Stimulated activated CD4-positive, alpha-beta T cell treated with anti-CD3 and anti-CD28 coated beads, TNF-alpha, amount 100 ng/mL, for 24 hours (primary cell): ENCODE measurements at places on chromosomes 1 and 21.

GRCh38 chr1:225762444-225762843 lies 15.2 kb upstream of the SRP9 start:
- DNase-seq = no peak

- no peak for DNase-seq
Observed at GRCh38 chr1:150931773-150932172, 5.6 kb downstream of the SETDB1 start.

GRCh38 chr21:41247561-41248545 lies 68.7 kb upstream of the FAM3B start:
- no peak for DNase-seq

DNA sequence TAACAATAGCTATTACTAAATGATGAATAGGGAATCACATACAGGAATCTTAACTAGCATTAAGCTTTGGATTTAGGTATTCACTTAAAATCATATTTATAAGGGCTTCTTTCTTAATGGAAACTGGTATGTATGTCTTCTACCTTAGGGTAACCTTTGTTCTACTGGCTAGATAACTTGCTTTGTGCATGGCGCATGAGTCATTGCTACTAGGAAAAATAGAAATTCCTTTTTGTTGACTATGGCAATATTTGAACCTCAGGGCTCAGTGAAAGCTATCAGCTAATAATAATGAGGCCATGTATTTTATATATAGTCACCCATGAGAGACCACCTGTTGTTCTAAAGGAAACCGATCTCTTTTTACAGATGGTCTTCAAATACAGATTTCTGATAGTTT lies 72.5 kb downstream of the RPS6KC1 start:
- no peak for DNase-seq

DNA sequence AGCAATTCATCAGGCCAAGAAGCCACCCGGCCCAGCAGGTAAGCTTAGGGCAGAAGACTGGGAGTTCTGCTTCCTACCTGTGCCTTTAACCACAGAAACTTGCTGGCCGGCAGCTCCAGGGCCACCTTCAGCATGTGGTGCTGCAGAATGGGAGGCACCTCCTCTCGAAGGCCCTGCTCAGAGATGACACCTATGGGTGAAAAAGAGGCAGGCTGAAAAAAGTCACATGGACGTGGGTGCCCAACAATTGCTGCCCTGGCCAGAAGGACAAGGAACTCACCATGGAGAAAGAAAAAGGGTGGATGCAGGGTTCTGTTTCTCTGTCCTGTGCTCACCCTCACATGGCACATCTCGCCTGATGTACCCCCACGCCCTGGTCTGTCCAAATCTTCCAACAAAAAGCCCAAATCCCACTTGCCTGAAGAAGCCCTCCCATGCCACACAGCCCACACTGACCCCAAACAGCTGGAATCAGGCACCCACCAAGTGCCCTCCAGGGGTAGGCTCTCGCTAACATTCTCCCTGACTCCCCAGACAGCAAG lies 33.0 kb downstream of the URB1 start:
- no peak for DNase-seq

DNA sequence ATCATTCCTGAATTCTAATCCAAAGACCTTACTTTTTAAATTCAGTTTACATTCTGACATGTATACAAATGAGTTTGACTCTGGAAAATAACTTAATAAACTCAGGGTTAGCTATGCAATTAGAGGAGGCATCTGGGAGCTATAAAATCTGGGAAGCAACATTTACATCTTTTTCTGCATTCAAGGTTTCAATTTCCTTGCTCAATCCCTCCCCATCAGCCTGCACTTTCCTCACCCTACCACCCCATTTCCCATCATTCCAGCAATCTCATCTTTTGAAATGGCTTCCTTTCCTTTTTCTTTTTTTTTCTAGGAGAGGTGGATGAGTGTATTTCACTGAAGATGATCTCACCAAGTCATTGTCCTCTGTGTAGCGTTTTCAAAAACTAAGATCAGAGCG lies 65.3 kb upstream of the BEND5 start:
- DNase-seq = no peak

DNA sequence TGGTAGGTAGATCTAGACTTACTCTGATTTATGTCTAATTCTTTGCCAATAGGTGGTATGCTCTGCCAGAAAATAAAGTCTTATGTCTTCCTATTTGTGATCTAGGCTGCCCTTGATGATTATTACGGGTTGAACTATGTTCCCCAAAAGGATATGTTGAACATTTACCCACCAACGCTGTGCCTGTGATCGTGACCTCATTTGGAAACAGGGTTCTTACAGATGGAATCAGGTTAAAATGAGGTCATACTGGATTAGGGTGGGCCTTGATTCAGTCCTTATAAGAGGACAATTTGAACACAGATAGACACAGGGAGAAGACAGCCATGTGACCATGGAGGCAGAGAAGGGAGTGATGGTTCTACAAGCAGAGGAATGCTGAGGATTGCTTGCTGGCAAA lies 95.1 kb upstream of the BCAR3 start:
- no peak for DNase-seq

- no peak for DNase-seq
Observed at GRCh38 chr1:196063294-196063693, 544.9 kb downstream of the KCNT2 start.

DNA sequence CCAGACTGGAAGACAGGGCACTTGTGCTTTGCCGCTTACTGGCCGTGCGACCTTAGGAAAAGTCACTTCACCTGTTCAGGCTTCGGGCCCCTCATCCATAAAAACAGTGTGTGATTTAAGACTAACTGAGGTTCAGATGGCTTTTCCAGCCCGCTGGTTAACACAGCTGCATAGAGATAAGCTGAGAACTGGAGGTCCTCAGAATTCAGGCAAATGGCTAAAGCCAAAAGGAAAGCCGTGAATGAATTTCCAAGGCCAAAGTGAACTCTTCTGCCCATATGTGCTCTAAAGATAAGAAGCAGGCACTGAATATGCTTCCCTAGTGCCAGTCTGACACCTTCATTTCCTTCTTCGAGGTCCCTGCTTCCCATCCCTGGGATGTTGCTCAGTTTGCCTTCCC lies 23.5 kb upstream of the SARS1 start:
- DNase-seq = no peak

DNA sequence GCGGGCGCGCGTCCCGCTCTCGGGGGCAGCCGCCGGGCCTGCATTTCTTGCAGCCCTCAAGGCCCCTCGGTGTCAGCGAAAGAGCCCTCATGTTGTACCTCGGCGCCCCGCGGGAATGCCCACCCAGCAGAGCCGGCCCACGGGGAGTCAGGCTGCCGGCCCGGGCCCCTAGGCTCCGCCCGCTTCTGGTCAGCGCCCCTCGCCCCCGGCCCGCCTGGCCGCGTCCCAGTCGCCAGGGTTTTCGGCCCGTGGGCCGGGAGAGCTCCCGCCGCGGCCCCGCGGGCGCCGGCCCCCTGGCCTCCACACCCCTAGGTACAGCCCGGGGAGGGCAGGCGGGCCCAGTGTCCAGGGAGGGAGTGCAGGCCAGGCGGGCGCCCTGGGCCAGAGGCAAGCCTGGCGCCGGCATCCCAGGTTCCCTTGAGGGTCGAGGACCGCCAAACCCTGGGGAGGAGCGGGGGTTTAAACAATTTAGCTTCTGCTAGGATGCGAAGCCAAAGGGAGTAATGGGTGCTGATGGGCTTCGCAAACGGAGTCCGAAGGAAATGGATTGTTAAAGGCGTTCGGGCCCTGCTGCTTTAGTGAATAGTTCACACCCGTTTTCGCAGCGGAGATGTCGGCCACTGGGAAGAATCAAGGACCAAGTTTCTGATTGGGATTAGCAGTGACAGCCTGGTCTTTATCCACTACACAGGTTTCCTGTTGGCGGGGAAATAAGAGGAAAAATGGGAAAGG lies 486 bp upstream of the KCNA3 start:
- no peak for DNase-seq

- DNase-seq = peak; percentile 98
Observed at GRCh38 chr1:169367686-169368405, at the start of the genes BLZF1 and NME7. Gene BLZF1 (plus strand): TSS chr1:169368195. CDS start chr1:169369523, 1,328 bp downstream. Gene NME7 (minus strand): TSS chr1:169367797. CDS start chr1:169367710, 87 bp downstream.

- DNase-seq = no peak
Observed at GRCh38 chr1:20343938-20344302, 53.2 kb downstream of the VWA5B1 start.

- no peak for DNase-seq
Observed at GRCh38 chr1:185825556-185825955, 91.4 kb downstream of the HMCN1 start.

DNA sequence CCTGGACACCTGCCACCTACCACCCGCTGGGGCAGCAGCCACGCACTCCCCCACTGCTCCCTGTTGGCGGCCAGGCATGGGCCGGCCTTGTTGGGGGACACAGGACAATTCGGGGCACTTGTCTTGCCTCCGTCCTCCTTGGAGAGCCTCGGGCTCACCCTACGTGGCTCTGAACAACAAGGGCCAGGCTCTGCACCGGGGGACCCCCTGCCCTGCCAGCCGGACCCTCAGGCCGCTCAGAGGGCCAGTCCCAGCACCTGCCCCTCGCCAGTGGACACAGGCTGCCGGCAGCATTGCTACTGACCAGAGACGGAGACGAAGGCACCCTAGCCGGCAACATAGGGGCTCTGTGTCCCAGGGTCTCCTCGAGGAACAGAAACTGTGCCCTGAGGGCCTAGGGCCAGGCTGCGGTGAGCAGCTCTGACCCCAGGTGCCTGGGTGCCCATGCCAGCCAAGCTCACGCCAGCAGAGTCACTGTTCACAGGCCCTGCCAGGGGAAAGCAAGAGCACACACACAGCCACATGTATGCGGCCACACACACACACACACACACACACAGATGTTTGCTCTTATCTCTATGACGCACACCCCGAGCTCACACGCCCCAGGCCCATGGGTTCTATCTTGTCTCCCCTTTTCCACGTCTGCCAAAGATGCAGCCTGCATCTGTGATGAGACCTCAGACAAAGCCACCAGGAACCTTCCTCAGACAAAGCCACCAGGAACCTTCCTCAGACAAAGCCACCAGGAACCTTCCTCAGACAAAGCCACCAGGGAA lies 45.9 kb downstream of the MORN1 start:
- no peak for DNase-seq

DNA sequence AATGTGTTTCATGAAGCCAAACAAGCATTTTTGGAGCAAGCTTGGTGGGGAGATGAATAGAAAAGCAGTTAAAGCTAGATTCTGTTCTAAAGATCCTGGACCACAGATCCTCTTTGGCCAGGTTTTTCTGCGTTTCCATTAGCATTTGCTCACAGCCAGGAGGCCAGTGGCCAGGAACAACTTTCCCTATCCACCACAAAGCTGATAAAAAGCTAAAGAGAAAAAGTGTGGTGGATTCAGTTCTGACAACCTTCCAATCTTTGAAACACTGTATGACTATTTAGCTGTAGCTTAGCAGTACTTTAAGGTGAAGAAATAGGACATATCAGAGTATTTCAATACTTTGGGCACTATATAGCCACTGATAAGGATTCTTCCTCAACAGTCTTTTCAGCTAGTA lies 3.0 kb upstream of the NEK7 start:
- DNase-seq = no peak

DNA sequence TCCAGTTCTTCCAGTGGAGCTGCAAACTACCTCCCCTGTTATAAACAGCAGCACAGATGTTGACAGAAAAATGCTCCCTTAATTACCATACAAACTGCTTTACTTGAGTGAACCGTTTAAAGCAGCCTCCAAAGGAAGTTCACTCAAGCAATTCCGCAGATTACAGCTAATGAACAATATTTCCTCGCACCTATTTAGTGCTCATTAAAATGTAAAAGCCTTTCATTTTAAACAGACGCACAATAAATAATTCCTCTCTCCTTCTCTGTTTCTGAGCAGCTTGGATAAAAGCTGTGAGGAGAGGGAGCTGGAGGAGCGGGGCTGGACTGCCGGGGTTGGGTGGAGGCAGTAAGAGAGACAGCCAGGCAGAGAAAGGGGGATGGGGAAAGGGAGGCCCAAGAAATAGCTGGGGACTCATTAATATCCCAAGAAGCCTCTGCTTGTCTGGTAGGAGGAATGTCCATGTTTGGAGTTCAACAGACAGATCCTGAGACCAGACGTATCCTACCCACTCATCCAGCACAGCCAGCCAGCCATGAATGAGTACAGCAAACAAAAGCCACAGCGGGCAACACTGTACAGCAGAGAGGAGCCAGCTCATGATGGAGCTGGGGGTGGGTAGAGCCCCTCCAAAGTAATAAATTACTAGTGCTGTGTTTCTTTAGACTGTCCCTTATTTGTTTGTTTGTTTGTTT lies 227.7 kb downstream of the GPATCH2 start:
- DNase-seq = no peak

- no peak for DNase-seq
Observed at GRCh38 chr21:15706696-15707095, 23.1 kb upstream of the USP25 start.

- DNase-seq = no peak
Observed at GRCh38 chr1:60342569-60342968, 269.0 kb upstream of the C1orf87 start.

- DNase-seq = no peak
Observed at GRCh38 chr1:241007668-241008067, 349.3 kb downstream of the RGS7 start.

DNA sequence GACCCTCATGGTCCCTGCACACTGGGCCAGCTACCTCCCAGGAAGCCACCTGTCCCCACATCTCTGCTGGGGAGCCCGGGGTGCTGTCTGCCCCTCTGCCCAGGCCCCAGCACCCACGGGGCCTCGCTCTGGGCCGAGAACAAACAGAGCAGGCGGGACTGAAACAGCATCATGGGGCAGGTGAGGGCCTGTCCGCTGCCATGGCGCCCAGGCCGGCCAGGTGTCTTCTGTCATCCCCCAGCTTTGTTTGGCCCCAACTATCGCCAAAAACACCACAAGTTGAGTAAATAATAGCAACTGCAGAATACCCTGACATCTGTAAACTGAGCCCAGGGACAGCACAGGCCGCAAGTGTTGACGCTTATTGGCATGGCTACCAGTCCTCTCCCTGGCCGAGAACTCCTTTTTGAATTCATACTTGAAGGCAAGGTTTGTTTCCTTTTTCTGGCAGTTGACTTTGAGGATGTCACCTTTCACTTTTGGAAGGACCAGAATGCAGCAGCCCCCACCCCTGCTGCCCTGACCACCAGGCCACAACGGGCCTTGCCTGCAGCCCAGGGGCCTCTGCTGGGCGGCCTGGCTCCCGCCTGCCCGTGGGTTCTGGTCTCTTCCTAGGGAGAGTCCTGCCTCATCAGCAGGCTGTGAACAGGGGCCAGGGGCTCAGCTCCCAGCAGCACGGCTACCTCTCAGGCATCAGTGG lies 152.7 kb downstream of the CASZ1 start:
- DNase-seq = no peak

DNA sequence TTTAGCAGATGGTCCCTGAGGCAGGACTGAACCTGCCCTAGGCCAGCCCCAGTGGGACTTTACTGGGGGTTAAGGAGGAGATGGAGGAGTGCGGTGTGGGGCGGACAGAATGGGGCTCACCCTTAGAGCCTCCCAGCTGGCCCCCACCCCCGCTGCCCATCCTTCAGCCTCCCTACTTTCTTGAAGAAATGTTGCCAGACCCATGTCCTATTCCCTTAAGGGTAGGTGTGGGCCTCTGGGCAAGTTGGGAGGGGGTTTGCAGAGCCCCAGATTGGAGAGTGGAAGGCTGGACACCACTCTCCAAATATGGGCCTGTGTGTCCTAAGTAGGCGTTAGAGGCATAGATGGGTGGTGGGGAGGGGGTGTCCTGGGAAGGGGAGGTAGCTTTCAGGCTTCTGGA lies 19.2 kb upstream of the EPS8L3 start:
- DNase-seq = no peak
